ENCODE measurements at places on chromosomes 4 and X.

- no peak for DNase-seq
Observed at GRCh38 chrX:154458116-154458953, at the start of gene PLXNA3. Gene PLXNA3, plus strand, starts transcription at chrX:154458281. Its CDS starts 1,903 bp downstream, at chrX:154460184.

- no peak for DNase-seq
Observed at GRCh38 chrX:19839770-19840254, 47.6 kb downstream of the SH3KBP1 start.

- DNase-seq: no peak
Observed at GRCh38 chrX:29275928-29276327, 688.7 kb downstream of the IL1RAPL1 start.

- no peak for DNase-seq
Observed at GRCh38 chr4:135418353-135418752, 1216.8 kb upstream of the PABPC4L start.

- no peak for DNase-seq
Observed at GRCh38 chr4:123536225-123536624, 139.6 kb downstream of the SPRY1 start.

DNA sequence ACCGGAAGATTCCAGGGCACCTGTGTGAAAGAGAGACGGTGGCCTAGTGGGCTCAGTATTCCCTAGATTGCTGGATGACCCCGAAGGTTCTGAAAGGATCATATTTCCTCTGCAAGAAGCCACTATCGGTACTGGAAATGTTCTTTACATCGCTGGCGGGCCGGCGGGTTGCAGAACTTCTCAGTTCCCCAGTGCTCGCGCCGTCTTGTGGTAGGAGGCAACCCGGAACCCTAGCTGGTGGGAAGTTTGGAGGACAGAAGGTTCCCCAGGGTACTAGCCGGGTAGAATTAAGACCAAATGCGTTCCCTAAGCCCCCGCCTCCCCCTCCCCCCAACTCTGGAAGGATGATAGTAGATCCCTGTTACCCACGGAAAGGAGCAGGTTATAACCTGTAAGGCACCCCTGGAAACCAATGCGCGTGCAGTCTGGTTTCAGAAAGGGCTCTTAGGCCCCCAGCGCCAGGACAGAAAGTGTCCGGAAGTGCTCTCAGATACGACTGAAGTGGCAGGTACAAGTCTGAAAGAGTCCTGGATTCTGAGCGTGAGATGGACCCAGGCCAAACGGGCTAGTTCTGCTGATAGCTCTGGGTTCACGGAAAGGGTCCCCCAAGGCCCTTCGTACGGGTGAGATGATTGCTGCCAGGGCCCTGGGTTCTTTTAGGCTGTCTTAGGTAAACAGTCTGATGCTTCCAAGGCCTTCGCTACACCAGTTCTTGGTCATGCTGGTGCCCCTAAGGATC, 61.7 kb upstream of the DCAF8L1 start:
- DNase-seq: no peak

DNA sequence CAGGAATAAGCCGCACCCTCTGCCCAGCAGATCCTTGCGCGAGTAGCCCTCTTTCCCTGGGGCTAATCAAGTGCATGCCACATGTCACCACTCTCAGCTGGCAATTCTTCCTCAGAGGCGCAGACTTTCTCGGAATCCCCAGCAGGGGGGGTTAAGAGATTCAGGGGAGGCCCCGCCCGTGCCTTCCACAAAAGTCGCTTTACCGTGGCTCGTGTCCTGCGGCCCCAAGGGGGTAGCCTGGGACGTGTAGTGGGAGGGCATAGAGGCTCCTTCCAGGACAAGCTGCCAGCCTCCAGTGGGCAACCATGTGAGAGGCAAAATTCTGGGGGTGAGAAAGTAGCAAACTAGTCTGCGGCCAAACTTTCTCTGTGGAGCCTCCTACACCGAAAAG, 652 bp downstream of the SRPX start:
- no peak for DNase-seq

DNA sequence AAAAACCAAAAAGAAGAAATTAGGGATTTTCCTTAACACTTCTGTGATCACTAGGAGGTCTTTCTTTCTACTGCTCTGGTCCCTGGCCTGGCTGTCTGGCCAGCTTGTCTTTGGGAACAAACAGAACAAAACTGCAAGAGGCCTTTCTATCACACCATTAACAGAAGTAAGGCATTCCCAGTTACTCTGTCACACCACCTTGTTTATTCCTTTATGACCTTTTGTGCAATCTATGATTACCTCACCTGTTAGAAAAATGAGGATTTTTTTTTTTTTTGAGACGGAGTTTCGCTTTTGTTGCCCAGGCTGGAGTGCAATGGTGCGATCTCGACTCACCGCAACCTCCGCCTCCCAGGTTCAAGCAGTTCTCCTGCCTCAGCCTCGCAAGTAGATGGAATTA, 3.0 kb downstream of the METAP1 start:
- no peak for DNase-seq

- DNase-seq: no peak
Observed at GRCh38 chr4:158610790-158611189, 60.9 kb downstream of the C4orf46 start.

DNA sequence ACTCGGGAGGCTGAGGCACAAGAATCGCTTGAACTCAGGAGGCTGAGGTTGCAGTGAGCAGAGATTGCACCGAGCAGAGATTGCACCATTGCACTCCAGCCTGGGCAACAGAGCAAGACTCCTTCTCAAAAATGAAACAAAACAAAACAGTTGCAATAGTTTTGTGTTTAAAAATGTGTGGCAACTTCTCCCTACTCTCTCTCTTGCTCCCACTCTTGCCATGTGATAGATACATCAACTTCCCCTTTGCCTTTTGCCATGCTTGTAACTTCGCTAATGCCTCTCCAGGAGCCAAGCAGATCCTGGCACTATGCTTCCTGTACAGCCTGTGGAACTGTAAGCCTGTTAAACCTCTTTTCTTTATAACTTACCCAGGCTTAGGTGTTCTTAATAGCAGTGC, 52.5 kb upstream of the INTU start:
- no peak for DNase-seq

DNA sequence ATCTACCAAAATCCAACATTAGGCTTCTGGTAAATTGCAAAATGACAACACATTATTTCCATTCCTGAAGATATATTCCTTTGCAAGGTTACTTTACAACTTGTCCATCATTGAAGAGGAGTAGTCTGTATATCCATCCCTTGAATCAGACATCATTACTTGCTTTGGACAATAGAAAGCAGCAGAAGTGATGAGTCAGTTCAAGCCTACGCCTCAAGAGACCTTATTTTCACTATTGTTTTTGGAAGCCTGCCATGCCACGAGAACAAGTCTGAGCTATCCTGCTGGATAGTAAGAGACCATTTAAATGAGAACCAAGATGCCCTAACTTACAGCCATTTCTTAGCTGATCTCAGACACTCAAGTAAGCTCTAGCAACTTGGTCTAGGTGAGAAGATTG, 246.0 kb upstream of the HHIP start:
- no peak for DNase-seq

- no peak for DNase-seq
Observed at GRCh38 chr4:129167640-129168260, 71.8 kb downstream of the C4orf33 start.

- peak; percentile 90 for DNase-seq
Observed at GRCh38 chr4:56908206-56909085, 746 bp downstream of the REST start.

DNA sequence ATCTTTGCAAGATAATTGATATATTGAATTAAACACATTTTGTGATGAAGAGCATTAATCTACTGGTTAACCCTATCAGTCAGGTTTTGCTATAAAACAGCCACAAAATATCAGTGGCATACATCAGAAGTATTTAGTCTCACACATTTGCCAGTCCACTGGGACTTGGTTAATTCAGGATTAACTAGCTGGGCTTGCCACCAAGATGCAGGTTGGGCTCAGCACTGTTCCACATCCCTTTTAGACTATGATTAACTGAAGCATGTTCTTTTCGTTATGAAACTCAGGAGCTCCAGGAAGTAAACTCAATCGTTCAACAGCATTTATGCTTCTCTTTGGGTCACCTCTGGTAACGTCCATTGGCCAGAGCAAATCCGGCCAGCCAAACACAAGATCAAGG, 538.1 kb upstream of the HS3ST1 start:
- DNase-seq: no peak

- no peak for DNase-seq
Observed at GRCh38 chr4:41385481-41385880, 128.8 kb downstream of the UCHL1 start.

DNA sequence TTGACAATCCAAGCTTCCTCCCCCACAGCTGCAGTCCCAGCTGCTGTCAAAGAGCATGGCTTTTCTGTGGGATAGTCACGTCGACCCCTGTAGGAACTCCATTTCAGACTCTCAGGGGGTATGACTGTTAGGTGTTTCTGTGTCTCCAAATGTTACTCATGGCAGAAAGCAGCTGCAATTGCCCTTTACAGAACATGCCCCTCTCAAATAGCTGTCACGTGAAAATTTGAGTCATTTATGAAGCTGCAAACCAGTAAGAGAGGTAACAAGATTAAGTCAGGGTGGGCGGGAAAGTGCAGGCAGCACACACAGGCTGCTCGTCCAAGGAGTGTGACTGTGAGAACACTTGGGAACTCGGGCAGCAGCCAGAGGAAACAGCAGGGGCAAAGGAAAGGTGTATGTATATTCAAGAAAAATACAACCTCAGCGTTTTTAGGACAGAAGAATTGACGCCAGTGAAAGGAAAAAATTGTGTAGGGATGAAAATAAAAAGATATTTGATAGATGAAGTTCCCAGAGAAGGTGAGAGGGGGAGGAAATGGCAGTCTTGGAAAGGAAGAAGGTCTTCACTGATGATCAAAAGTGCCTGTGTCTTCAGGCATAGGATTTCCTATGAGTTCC, 66.5 kb upstream of the TMEM184C start:
- DNase-seq: no peak

DNA sequence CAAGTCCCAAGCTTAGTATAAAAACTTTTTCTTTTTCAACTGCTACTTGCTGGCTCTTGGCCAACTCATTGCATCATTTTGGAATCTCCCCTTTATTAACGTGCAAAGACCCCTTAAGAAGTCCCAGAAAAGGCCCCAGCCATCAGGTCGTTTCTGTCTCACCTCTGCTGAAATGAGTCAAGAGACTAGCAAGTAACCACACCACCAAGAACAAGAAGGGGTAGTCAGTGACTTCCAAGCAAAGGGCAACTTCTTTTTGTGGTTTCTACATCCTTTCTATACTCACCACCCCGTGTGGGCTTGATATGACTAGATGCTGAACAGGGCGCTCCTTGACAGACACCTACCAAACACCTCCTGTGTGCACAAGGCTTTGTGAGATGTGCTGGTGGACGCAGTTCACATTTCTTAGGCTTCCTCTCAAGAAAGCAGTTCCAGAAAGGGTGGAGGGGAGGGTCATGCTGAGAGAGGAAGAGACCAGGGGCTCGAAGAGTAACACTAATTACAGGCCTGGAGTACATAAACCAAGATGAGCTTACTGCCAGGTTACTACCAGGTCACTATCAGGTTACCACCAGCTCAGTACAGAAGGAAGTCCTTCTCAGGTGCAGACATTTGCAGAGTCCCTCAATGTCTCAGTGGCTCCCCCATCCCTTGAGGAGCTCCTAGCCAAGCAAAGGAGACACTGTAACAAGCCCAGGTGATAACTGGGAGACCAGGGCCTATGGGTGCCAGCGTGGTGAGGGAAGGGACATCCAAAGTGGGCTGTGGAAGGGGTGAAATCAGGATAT, 19.3 kb downstream of the JAKMIP1 start:
- no peak for DNase-seq

GRCh38 chrX:78708816-78709215, 38.7 kb upstream of the LPAR4 start:
- no peak for DNase-seq

DNA sequence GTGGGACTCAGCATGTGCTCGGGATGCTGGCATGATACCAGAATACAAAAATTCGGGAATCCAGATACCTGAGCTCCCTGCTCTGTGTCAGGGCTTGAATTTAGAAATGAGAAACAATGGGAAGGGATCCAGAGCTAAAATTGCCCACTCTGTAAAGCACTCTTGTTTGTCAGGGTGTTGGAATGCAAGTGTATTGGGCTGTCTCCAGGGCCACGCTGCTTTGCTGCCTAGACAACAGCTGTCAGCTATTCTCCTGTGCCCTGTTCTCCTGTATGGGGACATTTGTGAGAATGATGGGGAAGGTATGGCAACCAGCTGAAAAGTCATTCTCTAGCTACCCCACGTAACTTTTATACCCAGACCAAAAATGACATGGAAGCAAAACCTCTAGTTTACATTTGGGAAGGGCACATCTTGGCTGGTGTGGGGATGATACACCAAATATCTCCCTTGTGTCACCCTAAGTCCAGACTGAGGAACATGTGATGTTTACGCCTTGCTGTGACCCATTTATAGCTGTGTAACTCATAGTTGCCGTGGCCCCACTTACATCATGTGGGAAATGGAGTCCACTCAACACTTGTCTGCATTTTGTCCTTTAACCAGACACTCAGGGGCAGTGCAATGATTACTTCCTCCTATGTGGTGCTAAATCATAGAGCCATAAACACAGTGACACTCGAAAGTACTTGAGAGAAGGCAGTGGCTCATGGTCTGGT, 46.6 kb downstream of the SMPX start:
- DNase-seq: no peak

DNA sequence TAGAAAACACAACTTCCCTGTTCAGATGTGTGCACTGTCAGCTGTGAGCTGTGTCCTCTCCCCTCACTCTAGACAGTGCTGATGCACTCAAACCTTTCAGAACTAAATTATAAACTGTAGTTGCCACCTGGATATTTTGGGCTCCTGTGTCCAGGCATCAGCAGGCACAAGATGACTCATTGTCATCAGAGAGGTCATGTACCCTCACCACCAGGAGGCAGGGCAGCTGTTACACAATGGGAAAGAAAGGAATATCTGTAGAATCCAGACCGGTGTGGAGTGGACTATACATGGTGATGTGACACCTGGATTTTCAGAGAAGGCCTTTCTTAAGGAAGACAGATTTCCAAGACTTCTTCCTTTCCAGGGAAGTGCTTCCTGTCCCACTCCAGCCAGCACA, 854.4 kb upstream of the AGA start:
- no peak for DNase-seq

- DNase-seq: no peak
Observed at GRCh38 chr4:154082760-154083535, 294.1 kb upstream of the SFRP2 start.

Data from mesenteric fat pad (tissue), 1 donor.